Left lung (tissue), 14 donors: ENCODE measurements at places on chromosomes 5 and 9. TPM values are rescaled to one million over a fixed set of nuclear protein-coding genes. Genes with fewer than 3 reads are reported as not detected.

- DNase-seq = no peak
Measured at GRCh38 chr5:172442592-172442991, 11.7 kb downstream of the SH3PXD2B start.

DNA sequence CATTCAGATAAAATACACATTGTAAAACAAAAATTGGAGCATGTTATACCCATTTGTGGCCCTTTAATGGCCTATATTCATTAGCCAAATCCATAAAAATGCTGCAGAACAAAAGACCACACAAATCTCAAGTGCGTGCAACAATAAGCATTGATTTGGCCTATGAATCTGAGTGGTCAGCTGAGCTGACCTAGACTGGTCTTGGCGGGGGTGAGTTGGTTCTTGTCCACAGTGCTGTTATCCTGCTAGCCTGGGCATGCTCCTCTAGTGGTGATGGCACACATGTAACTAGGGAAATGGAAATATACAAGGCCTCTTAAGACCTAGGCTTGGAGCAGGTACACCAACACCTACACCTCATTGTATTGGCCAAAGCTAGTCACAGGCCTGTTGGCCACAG lies 122.2 kb upstream of the TBCA start:
- DNase-seq = no peak

- no peak for DNase-seq
Measured at GRCh38 chr5:145667742-145668141, 167.4 kb downstream of the PRELID2 start.

GRCh38 chr9:113973963-113974413 lies 97.9 kb downstream of the ZNF618 start:
- DNase-seq = no peak

- DNase-seq = no peak
Measured at GRCh38 chr5:133520062-133520461, 92.3 kb downstream of the FSTL4 start.

DNA sequence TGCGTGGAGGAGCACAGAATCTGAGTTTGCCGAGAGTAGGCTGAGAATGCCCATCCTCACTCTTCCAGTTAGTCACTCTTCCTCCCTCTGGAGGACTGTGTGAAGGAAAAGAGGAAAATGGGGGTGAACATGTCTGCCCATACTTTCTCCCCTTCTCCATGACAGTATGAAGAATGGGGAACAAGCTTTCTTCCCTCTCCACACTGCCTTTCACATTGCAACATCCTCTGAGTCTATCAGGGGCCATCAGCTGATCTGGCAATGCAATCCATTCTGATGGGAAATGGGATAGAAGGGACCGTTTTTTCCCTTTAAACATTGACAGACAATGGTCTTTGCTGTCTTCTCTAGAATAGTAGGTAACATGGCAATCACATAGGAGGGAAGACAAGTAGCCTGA lies 56.8 kb downstream of the UGCG start:
- DNase-seq = no peak

DNA sequence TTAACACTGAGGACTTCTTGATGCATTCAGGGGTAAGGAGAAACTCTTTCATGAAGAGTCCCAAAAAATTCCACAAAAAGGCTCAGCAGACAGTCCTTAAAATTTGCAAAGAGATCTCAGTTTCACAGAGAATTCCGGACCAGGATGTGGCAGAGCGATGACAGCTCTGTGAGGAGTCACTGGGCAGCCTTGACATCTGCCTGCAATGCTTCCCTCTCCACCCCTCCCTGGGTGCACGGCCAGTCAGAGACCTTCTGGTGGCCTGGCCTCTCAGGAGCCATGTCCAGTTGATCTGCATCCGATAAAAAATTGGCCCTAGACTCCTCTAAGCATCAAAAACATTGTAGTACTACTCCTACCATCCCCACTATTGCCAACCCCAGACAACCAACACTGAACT lies 76.8 kb downstream of the MACROH2A1 start:
- no peak for DNase-seq

DNA sequence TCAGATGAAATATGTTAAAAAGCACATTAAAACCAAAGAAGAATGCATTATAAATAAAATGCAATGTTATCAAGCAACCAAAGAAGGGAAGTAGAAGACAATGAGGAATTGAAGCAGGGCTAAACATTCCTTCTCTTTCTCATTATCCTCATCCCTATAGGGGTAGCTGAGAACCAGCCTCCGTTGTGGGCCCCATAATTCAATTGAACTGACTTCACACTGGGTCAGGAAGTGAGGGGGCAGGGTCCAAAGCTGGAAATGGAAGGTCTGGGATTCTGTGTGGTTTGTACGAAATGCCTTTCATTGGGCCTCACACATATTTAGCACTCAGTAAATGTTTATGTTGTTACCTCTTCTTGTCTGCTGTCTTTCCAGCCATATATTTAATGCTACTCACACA lies 220.4 kb upstream of the CD180 start:
- no peak for DNase-seq

DNA sequence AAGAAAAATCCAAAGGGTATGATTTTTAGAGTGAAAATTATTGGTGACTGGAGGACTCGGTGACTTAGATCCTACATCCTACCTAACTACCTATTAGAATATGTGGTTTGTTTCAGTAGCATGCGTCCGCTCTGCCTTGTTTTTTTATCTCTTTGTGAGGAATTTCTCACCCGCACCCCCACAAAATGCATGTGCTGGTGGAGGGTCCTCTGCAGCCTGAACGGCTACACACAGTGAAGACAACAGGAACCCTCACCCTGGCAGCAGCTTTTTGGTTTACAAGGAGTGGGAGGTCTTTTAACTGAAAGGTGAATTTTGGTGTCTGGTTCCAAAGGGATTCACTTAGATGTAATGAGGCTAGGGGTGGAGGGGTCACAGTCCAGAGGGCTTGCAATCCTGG lies 115.5 kb downstream of the GNA14 start:
- no peak for DNase-seq

DNA sequence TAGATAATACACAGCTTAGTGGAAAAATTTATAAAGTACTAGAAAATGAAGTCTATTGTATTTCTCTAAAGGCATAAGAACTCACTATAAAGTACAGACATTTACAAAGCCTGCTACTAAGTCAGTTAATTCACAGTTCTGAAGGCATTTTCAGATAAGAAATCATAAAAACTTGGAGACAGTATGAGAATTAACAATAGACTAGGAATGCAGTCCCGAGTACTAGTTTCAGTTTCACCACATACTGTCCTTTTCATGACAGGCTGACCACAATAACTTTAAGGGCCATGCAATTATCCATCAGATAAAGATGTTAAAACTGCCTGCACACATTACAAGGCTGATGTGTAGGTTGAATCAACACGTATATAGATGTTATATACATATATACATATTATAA lies 362.6 kb upstream of the SMC2 start:
- DNase-seq = no peak

DNA sequence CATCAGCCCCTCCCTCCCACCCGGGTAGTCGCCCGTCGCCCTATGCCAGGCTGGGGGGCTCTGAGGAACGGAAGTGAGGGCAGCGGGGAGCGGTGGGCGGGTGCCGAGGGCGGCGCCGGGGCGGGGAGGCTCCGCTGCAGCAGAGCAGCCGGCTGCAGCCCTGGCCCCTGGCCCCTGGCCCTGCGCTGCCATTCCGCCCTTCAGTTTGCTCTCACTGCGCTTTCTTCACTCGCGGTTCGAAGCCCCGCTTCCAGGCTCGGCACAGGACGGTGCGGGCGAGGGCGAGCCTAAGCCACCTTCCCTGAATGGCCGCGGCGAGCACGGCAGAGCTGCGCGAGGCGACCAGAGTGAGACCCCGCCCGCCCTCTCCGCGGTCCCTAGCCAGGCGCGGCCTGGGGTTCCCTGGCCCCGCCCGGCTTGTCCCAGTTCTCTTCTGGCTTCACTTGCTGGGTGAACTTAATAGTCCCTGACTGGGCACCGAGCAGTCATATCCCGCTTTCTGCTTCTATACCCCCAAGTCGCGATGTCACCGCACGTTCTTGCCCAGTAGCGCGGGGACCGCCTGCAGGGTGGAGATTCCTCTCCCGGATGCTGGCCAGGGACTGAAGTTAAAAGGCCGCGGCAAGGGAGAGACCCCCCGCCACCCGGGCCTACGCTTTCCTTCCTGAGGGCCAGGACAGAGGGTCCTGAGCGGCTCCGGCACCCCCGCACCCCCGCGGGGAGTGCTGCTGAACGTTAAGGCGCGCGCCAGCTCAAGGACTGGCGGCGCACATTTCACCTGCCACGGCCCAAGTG lies 623 bp upstream of the TRIM36 start:
- peak; percentile 28 for DNase-seq

Gene NTNG2
- polyA plus RNA-seq = 0.27 TPM

Gene UBE2QL1
- polyA plus RNA-seq = 0.26 TPM

Gene SELENOP
- polyA plus RNA-seq = 713 TPM

Gene TTC23L
- 2.5 TPM for polyA plus RNA-seq
